D341Med (cell line): ENCODE measurements at places on chromosomes 6 and 20.

DNA sequence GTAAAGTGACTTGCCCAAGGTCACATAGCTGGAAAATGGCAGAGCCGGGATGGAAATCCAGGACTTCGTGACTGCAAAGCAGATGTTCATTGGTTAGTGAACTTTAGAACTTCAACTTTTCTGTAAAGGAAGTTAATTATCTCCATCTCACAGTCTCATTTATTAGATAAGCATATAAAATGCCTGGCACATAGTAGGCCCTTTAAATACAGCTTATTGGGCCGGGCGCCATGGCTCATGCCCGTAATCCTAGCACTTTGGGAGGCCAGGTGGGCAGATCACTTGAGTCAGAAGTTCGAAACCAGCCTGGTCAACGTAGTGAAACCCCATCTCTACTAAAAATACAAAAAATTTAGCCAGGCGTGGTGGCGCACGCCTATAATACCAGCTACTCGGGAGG, 1.7 kb upstream of the MMP9 start:
- DNase-seq, result no peak

GRCh38 chr20:59455402-59456341, 148.7 kb upstream of the PHACTR3 start:
- DNase-seq, result peak; percentile 69

DNA sequence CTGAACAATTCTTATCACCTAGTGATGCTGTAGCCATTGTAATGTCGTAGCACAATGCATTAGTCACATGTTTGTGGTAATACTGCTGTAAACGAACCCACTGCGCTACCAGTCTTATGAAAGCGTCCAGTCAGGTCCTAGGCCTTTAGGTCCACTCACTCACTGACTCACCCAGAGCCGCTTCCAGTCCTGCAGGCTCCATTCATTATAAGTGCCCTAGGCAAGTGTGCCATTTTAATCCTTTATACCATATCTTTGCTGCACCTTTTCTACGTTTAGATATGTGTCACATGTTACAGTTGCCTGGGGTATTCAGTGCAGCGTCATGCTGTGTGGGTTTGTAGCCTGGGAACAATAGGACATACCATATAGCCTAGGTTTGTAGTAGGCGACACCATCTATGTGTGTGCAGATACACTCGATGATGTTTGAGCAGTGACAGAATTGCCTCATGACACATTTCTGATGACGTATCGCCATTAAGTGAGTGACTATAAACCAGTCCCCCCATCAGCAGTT, 15.4 kb downstream of the IGF2R start:
- no peak for DNase-seq

GRCh38 chr20:37311710-37312355, 22.4 kb downstream of the MANBAL start:
- no peak for DNase-seq

GRCh38 chr20:5658912-5659345, 91.3 kb upstream of the SHLD1 start:
- no peak for DNase-seq
